ENCODE measurements at places on chromosomes 7 and 10.

DNA sequence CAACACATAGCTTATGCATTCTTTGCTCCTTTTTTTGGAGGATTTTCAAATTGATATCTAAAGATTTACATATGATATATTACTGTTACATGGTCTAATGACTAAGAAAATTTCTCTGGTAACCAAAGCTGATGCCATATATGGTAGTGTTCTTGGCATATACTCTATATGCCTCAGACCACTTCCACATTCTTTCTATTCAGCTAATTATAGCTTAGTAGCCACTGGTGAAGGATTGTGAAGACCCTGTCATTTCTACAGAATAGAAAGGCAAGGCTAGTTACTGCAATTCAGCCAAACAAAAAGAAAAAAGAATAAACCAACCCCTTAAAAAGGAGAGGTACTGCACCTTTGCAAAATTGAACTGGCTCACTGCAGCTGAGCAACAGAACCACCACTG lies 3.7 kb downstream of the PURB start:
- DNase-seq = no peak

- no peak for DNase-seq
These were observed 54.8 kb downstream of the CCDC71L start for GRCh38 chr7:106606120-106606519.

DNA sequence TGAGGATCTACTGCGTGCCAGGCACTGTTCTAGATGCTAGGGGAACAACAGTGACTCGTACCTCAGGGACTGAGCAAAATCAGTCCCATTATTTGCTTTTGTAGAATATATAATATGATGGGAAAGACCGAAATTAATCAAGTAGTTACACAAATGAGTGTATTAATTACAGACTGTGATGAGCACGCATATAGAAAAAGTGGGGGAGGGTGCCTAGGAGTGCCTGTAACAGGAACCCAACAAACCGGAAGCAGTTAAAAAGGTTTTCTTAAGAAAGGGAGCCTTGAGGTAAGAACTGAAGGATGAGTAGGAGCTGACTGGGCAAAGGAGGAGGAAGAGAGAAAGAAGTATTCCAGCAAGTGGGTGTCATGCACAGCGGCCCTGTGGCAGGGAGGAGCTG lies 28.2 kb upstream of the IL6 start:
- DNase-seq = no peak

- DNase-seq = no peak
These were observed 289.1 kb upstream of the PHF14 start for GRCh38 chr7:10684606-10685005.

DNA sequence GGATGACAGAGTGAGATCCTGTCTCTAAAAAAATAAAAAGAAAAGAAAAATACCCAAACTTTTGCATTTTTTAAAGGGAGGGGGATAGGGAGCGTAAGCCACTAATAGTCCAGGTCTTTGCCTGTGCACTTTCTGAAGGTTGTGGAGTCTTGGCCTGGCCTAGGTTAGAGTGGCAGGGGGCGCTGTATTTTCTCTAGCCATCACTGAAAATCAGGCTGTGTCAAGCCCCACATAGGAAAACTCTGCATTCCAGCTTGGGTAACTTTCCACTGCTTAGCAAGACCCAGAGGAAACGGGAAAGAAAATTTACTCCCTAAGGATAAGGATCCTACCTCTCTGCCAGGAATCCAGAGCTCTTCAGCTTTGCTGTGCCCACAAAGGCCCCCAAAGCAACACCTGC lies 10.5 kb upstream of the PAX4 start:
- DNase-seq = no peak

DNA sequence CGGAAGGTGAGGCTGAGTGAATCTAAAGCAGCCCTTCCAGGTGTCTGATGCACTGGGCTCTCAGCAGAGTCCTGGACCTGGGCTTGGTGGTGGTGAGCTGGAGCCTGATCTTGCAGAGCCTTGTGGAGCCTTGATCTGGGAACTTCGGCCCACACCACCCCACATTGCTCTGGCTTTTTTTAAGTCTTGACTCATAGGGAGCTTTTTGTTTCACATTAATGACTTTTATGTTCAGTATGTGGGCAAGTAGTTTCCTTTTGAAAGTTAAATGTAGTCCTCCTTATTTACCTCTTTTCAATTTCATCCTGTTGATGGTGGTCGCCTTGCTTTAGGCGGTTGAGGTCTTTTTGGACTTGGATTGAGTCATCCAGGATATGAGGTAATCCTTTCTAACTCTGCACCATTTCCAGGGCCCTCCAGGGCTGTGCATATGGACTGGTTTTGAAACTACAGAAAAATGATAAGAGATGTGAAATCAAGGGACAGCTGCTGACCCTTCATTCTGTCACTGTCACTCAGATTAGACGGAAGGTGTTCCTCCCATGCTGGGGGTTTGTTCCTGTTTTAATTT lies 2.9 kb upstream of the NRAP start:
- no peak for DNase-seq

Data from breast epithelium (tissue), 4 donors.